ENCODE measurements at places on chromosomes 6 and 20.
A peak's percentile ranks its signal among the peaks of the same experiment; 100 is the strongest.

DNA sequence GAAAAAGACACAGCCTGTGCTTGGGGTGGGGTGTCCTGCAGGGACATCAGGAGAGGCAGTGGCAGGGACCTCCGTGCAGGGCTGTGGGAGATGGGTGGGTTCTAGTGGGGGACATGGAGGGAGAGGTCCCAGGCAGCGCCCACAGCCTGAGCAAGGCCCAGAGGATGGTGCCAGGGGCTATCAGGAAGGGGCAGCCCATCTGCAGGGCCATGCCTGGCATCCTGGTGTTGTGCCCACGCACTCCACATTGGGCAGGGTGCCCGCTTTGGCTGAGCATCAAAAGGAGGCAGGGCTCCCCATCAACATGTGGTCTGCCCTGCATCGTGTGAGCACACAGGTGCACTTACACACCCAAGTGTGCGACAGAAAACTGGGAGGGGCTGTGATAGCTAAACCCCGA, 184.3 kb upstream of the SNX9 start:
- no peak for DNase-seq

DNA sequence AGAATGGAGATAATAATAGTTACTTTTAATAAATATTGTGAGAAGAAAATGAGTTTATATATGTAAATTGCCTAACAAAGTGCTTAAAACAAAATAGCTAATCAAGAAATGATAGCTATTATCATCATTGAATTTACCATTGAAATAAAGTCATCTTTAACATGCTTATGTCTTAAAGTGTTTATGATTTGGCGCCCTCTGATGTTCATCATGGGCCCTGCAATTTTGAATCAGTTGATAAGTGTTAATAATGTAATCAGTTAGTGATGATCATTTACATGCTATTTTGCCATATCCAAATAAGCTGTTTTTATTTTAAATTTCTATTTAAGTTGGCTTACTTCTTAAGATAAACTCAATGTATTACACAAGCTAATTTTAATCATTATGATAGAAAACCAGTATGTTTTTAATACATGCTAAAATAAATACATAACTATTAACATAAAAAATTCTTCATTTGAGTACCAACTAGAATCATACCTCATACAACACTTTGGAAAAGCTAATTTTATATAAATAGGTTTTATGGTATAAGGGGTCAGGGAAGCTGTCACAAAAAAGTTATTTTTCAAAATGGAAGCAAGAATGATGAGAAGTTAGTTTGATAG, 39.2 kb upstream of the TPD52L1 start:
- no peak for DNase-seq

DNA sequence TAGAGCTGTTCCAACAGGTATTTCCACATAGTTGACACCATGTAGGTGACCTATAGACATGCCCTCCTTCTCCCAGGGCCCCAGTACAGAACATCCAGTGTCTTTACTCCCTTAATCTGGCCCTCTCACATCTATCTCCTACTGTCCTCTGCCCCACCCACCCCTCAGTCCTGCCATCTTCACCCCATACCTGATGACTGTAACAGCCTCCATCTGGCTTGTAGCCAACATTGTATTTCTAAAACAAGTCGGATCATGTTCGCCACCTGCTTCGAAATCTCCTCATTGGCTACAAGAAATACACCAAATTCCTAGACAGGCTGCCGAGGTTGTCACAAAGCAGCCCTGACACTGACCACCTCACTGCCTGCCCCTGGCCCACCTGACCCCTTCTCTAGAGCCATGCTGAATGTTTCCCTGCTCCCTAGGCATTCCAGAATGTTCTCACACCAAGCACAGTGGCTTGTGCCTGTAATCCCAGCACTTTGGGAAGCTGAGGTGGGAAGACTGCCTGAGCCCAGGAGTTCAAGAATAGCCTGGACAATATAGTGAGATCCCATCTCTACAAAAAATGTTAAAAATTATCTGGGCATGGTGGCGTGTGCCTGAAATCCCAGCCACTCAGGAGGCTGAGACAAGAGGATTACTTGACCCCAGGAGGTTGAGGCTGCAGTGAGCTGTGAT, 6.0 kb downstream of the ZC3H12D start:
- DNase-seq, result no peak

DNA sequence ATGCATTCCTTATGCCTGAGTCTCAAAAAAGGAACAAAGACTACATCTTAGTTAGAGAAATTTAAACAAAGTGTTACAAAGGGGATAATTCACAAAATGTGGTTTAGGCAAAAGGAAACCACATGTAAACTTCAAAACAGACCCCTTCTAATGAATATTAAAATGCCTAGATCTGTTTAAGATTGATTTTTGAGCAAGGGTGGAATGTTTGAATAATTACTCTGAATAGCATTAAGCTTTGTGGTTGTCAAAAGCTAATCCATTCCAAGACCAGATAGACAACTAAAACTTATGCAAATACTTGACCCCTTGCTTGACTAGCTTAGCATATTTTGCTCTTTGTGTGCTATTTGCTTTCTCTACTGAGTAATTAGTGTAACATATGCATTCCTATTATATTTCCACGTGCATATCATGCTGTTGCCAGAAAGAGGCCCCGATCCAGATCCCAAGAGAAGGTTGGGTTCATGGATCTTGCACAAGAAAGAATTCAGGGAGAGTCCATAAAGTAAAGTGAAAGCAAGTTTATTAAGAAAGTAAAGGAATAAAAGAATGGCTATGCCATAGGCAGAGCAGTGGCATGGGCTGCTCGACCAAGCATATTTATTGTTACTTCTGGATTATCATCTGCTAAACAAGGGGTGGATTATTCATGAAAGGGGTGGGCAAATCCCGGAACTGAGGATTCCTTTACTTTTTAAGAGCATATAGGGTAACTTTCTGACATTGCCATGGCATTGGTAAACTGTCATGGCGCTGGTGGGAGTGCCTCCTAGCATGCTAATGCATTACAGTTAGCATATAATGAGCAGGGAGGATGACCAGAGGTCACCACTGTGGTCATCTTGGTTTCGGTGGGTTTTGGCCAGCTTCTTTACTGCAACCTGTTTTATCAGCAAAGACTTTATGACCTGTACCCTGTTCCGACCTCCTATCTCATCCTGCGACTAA, 1193.4 kb upstream of the EYS start:
- DNase-seq, result no peak

GRCh38 chr6:110322874-110323242, 35.3 kb downstream of the METTL24 start:
- DNase-seq, result no peak

DNA sequence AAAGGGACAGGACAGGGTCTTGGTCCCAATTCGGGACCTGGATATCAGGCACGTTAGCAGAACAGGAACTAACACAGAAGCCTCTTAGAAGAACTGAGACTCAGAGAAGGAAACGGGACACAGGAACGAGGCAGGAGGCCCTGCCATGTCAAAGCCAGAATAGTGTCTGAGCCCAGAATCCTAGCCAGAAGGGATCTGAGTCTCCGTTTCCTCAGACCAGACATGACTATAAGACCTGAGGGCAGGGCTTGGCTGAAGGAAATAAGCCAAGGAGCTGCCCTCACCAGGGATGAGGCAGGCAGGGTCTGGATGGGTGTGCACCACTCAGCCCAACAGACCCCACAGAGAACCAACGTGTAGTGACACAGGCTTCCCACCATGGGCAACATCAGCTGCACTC, 40.3 kb downstream of the TRERF1 start:
- DNase-seq, result no peak

DNA sequence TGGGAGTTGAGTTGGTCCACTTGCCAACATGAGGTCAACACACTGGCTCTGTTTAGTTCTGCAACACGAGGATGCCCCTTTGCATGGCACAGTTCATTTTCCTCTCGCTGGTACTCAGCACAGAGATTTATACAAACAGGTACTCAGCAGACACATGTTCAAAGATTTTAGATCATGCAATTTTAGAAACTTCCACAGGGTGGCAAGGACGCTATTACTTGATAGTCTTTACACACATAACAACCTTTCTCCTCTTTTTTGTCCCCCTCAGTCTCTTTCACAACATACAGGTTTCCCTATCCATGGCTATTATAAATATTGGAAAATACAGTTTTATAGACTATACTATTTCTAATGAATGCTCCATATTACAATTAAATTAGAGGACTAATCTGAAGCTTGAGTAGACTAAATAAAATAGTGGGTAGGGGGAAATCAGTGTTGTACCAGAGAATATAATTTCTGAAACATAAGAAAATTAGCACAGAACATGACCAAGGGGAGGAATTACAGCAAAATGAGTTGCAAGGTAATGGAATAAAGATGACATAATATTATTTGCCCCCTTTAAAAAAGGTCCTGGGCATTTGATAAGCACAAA, 331.8 kb upstream of the BTBD3 start:
- no peak for DNase-seq

DNA sequence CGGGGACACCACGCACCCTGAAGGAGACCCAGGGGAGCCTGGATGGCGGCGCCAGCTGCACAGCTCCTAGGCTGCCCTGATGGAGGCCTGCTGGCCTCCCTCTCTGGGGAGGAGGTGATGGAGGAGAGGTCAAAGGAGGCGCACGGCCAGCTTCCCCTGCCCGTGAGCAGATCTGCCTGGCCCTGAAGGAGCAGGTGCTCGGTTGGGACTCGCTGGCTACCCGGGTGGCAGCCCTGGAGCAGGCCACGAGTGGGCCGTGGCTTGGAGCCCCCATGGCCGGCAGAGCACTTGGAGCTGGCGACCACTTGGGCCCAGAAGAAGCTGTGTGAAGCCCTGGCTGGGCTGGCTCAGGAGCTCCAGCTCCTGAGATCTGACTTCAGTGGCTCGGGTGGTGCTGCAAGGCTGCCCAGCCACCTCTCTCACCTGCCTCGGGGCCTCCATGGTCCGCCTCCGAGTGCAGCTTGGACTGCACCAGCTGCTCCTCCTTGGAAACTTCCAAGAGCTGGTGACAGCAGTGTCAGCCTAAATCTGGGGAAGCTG, 7.5 kb upstream of the RAET1E start:
- DNase-seq, result no peak

- no peak for DNase-seq
These were observed 690.3 kb downstream of the HTR1B start for GRCh38 chr6:76772951-76773350.

DNA sequence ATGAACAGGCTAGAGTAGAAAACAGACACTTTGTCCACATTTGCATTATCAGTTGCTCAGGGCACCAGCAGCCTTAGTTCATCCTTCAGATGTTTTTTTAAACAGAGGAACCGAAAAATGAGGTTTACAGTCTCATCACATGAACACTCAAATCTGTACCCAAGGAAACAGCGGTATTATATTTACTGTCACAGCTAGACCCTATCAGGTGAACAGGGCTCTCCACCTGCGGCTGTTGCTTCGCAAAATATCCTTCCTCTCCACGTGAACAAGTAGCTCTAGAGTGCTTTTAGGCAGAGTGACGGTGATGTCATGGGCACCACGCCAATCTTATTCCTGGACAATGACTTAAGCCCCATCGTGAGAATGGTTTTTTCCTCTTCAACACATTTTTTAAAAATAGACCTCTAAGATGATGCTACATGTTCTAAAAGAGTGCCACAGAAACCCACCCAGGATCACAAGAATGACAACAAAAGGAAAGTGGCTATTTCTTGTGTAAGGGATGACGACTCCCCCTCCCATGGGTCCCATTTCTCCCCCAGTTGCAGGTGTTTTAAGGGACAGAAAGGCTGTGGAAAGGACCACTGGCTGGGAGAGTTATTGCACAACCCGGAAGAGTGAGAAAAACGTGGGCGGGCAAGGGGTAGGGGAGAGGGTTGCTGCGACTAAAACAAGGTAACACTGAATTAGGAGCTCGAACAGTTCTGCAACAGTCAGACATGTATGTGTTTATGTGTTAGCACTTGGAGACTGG, 77.7 kb downstream of the EFHC1 start:
- no peak for DNase-seq

- no peak for DNase-seq
These were observed 369.4 kb downstream of the UTRN start for GRCh38 chr6:144654506-144654905.

GRCh38 chr20:16011056-16011455, 562.2 kb downstream of the KIF16B start:
- DNase-seq, result no peak

GRCh38 chr6:37648465-37649330, 49.0 kb downstream of the MDGA1 start:
- peak; percentile 33 for DNase-seq

GRCh38 chr6:98498144-98498775, 336.1 kb upstream of the POU3F2 start:
- DNase-seq, result no peak

DNA sequence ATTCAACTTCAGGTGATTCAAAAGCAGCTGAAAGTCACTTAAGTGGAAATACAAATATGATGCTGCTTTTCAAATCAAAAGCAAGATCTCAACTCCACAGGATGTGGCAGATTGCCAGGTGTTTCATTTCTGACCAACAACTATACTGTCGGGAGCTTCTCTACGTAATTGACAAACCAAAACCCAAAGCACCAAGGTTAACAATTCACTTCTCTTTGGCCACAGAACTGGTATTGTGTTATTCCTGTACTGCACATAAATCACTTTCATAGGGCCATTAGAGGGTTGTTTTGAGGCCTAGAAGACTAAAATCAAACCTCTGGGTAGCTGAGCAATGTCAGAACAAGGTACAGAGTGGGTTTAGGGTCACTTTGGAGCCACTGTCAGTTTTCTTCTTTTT, 169.7 kb downstream of the HAO1 start:
- DNase-seq, result no peak

GRCh38 chr20:30168025-30168799, 1089.3 kb upstream of the DEFB115 start:
- DNase-seq, result no peak

GRCh38 chr6:144252259-144252658, 32.9 kb upstream of the UTRN start:
- DNase-seq, result no peak

GRCh38 chr20:54195483-54196472, 12.1 kb upstream of the PFDN4 start:
- DNase-seq, result no peak

- DNase-seq, result no peak
These were observed 7.0 kb upstream of the NINL start for GRCh38 chr20:25592135-25592852.

DNA sequence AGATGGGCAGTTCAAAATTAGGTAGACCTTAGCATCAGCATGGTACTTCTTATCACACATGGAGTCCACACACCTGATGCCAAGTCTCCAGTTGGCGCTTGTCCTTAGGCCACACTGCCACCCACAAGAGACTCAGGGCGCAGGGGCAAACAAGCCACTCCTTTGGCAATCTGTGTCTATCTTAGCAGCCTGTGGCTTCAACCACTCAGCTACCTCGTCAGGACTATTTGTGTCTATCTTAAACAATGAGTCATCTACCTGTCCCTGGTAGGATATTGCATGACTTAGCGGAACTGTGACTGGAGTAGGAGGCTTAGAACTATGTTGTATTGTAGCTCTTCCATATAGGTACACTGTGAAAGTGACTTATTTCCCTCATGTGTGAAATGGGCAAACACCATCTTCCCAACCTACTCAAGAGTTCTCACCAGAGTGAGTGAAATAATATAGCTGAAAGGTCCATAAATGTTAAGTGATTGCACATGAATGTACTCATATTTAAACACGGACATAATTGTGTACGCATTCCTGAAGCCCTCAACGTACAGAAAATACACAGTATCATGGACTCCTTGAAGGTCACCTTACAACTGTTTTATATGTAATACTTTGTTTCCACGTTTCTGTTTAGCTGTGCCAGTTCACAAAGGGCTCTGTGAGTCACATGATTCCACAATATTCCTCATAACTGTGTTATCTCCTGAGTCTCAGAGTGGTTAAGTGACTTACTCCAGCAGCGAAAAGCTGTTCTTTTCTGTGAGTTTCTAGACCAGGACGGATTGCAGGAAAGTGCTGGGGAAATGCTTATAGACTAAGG, 1.6 kb downstream of the TRIM27 start:
- no peak for DNase-seq

GRCh38 chr6:110348961-110349690, 9.0 kb downstream of the METTL24 start:
- DNase-seq, result no peak

All from stimulated activated naive CD4-positive, alpha-beta T cell (primary cell).